ENCODE measurements at places on chromosomes 6 and 20.
A peak's percentile ranks its signal among the peaks of the same experiment; 100 is the strongest.

- no peak for DNase-seq
Measured at GRCh38 chr6:160837146-160837545, 135.1 kb downstream of the PLG start.

DNA sequence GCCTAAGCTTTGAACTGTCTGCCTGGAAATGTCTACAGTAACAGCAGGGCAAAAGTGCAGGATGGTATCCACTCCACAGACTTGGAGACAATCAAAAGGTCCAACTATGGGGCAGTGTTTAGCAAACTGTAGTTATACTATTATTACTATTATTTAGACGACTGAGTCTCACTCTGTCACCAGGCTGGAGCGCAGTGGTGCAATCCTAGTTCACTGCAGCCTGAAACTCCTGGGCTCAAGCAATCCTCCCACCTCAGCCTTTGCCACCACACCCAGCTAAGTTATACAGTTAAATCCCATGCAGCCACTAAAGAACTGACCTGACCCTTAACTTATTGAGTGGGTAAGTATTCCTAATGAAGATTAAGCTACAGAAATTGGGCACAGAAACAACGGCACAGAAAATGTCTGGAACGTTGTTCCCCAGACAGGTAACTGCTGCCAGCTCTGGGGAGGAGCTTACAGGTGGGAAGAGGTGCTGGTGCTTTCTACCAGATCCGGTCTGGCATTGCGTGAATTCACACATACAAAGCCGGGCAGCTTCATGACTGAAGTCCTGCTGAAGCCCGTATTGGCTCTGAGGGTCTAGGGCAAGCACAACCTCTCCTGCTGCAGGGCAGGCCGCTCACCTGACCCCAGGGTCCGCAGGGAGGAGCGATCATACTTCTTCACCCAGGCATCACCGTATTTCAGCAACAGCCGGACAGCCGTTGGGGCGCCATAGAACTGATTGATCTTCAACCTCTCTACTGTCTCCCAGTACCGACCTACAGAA lies 27.0 kb upstream of the APMAP start:
- no peak for DNase-seq

- no peak for DNase-seq
Measured at GRCh38 chr6:143166247-143166695, 105.6 kb downstream of the AIG1 start.

- no peak for DNase-seq
Measured at GRCh38 chr6:3287976-3288707, 29.4 kb downstream of the PSMG4 start.

- DNase-seq, result no peak
Measured at GRCh38 chr6:41720262-41720620, 15.2 kb downstream of the TFEB start.

- DNase-seq, result no peak
Measured at GRCh38 chr6:411402-412145, 20.0 kb downstream of the IRF4 start.

- no peak for DNase-seq
Measured at GRCh38 chr20:44029848-44030230, 115.2 kb downstream of the TOX2 start.

DNA sequence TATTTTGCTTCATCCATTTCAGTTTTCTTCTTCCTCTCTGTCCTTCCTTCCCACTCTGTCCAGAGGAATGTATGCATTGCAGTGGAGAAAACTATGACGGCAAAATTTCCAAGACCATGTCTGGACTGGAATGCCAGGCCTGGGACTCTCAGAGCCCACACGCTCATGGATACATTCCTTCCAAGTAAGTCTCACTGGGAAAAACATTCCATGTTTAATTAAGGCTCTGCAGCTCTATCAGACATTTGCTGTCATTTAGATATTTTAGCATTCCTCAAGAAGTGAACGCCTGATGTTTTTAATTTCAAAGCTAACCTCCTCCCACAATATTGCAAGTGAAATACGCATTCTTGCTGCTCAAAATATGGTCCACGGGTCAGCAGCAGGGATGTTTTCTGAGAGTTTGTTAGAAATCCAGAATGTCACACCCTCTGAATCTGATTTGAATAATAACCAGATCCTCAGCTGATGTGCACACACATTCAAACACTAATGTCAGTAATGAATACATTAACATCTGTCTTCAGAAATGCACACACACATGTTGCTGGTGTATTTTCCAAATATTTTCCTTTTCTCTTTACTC lies 12.8 kb downstream of the PLG start:
- DNase-seq, result no peak

GRCh38 chr6:73349311-73349710 lies 4.8 kb downstream of the DPPA5 start:
- no peak for DNase-seq

- no peak for DNase-seq
Measured at GRCh38 chr20:50794181-50794845, 548 bp upstream of the BCAS4 start.

- no peak for DNase-seq
Measured at GRCh38 chr20:2507875-2508630, 662 bp downstream of the ZNF343 start.

DNA sequence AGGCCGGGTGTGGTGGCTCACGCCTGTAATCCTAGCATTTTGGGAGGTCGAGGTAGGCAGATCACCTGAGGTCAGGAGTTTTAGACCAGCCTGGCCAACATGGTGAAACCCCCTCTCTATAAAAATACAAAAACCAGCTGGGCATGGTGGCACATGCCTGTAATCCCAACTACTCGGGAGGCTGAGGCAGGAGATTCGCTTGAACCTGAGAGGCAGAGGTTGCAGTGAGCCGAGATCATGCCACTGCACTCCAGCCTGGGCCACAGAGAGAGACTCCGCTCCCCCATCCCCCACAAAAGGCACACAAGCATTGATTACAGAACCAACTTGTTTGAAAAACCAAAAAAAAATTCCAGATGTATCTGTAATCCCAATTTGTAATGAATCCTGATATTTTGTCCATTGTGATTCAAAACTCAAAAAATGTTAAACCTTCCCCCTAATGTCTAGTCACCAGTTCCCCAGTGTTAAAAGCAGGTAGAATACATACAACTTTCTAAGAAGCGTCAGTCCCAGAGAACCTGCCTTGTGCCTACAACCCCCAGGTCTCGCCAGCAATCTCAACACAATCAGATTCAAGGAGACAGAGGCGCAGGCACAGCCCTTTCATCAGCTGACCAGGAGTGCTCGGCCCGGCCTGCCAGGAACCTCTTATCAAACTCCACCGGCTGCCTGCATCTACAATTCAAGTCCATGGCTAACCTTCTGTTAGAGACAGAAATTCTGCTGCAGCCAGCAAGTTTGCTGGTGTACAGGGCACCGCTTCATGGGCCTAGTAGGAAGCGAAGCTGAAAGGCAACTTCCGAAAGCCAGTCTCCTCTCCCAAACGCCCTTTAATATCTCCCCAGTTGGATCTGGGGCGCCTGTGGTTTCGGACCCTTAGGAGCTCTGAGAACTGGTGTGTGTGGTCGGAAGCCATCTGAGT lies 2.1 kb downstream of the EZR start:
- no peak for DNase-seq

DNA sequence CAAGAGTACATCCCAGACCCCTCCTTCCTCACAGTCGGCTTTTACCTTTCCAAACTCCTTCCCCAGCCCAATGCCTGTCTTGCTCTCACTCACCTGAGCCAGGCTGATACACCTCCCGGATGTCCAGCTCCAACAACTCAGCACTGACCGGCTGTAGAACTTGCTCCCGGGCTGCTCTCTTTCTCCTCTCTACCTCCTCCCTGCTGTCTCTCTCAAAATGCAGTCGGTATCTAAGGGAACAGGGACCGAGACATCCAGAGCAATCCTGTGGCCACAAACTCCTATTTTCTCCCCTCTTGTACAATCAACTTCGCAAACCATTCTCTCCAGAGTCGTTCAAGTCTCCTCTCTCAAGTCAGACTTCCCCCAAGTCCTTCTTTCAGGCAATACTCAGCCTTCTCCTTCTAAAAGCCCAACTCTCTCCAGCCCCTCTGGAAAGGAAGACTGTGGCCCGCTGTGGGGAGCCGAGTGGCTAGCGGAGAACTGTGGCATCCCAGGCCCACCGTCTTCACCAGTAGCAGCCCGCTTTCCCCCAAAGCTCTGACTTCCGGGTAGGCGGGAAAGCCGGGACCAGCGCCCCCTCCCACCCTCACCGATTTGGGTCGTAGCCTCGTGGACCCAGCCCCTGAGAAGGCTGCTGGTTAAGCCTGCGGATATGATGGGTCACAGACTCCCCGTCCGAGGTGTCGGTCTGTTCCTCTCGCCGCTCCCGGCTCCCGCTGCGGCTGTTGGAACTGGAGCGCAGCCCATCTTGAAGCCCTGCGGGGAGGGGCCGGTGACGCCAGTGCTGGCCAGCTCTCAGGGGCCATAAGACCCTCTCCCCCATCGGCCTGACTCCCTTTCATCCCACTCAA lies 1.1 kb downstream of the GNL1 start:
- DNase-seq, result no peak

- no peak for DNase-seq
Measured at GRCh38 chr6:10535193-10535592, 14.0 kb downstream of the GCNT2 start.

DNA sequence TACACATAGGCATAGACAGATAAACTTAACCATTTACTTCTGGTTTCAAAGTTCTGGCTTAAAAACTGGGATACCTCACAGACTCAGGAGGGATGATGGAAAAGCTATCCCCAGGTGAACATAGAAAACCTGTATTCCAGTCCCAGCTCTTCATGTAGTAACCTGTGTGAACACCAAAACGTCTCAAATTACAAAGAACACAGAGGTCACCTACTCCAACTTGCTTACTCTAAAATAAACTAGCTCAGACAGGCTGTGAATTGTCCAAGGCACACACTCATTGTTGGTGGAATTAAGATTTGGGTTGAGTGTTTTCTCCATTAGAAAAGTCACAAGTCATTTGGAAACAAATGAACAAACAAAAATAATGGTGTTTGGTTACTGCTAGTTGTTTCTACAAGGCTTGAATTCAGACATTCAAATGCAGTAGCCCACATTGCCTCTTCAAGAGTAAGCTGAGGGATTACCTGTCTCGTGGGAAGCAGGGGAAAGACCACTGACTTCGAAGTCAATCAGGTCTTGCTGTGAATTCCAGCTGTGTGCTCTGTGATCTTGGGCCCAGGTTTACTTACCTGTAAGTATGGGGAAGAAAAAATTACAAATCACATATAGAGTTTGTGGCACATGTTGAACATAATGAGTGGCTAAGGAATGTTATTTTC lies 48.2 kb upstream of the LRRC1 start:
- no peak for DNase-seq

- no peak for DNase-seq
Measured at GRCh38 chr6:151137542-151137941, 102.2 kb upstream of the AKAP12 start.

GRCh38 chr20:50547964-50548363 lies 37.8 kb downstream of the PTPN1 start:
- DNase-seq, result no peak

GRCh38 chr20:11229772-11230171 lies 556.0 kb upstream of the JAG1 start:
- DNase-seq, result no peak

- no peak for DNase-seq
Measured at GRCh38 chr6:163165922-163166321, 248.6 kb upstream of the QKI start.

- no peak for DNase-seq
Measured at GRCh38 chr6:17716221-17716620, 9.5 kb upstream of the NUP153 start.

DNA sequence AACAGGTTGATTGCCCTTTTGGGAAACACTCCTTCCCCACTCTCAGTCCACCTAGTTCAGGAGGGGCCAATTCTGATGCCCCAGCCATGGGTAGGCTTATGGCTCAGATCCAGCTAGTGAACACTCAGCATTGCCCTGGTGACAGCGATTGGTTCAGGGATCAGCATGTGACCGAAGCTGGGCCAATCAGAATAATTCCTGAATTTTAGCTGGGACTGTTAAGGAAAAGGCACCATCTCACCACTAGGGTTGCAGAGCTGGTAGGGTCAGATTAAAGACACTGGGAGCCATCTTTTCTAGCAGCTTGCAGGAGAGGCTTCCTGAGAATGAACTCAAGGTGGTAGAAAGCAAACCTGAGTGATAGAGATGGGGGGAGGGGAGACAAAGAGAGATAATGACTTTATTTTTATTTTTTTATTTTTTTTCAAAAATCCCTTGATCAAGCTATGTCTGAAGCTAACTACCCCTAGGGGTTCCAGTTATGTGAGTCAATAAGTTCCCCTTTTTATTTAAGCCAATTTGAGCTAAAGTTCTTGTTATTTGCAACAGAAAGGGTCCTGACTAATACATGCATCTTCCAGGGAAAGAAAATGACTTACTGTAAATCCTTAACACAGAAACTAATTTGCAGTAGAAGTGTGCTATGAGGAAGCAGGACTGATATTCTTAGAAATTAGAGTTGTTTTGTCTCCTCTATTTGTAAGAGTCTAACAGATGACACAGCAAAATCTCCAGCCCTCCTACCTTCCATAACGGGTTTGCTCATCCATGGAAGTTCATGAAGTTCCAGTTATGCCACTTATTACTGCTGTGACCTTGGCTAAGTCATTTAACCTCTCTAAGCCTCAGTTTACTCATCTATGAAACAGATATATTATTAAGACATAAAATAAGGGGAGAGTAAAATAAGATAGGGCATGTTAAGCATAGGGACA lies 44.7 kb downstream of the EYA2 start:
- DNase-seq, result no peak

DNA sequence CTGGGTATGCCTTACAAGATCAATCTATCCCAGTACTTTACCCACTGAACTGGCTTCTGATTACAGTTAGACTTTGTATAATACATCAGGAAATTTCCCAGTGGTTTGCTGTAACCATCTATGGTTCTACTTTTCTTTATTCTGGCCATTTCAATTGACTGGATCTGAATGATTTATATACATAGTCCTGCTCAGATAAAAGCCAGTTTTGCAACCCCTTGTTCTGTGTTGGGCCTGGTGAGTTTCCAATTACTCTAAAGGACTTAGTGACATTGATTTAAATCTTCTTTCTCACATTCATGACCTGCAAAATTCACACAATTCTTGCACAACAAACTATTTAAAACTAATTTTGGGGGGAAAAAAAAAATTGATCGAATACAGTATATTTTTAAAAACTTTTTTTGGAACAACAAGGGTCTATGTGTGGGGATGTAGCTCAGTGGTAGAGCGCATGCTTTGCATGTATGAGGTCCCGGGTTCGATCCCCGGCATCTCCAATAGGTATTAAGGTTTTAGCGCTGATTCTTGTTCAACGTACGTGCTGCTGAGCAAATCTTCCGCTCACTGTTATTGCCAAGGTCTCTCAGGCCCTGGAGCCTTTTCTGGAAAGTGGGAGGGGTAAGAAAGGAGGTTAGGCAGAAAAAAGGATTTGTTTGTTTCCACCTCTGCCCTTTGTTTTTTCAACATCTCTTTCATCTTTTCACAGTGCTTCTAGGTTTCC lies 117.5 kb downstream of the GPX5 start:
- no peak for DNase-seq

DNA sequence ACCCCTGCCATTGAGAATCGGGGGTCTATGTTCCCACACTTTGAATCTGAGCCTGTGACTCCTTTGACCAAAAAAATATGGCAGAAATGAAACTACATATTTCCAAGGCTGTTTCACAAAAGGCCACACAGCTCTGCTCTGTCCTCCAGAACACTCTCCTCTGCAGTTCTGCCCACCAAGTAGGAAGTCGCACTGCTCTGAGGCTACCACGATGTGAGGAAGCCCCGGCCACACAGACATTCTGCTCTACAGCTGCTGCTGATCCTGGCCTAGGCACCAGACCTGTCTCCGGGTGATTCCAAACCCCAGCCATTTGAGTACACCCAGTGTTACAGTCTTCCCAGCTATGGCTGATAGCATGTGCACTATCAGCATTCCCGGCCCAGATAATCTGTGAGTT lies 85.1 kb downstream of the LYRM4 start:
- DNase-seq, result no peak

GRCh38 chr6:32685603-32686002 lies 19.1 kb upstream of the HLA-DQB1 start:
- peak; percentile 7 for DNase-seq

GRCh38 chr6:25402125-25402524 lies 123.0 kb downstream of the CARMIL1 start:
- no peak for DNase-seq
